ENCODE measurements at places on chromosomes 13 and 19.
A peak's percentile ranks its signal among the peaks of the same experiment; 100 is the strongest.

DNA sequence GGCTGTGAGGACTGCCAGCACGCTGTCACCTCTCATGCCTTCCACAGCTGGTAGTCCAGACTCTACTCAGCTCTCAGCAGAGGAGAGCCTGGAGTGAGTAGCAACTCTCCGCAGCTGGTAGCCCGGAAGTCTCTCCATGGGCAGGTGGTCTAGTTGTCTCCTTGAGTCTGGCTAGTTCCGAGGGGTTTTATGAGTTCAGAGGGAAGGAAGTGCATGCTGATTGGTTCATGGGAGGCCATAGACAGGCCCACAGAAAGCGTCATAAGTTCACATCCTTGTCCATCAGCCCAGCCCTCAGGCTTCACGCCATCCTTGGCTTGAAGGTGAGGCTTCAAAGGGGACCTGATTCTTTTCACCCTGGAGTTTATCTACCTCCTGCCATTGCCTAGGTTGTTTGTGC, 2662.4 kb upstream of the PCDH20 start:
- DNase-seq: no peak

- DNase-seq: no peak
These were observed 88.4 kb upstream of the IRS2 start for GRCh38 chr13:109874484-109875454.

DNA sequence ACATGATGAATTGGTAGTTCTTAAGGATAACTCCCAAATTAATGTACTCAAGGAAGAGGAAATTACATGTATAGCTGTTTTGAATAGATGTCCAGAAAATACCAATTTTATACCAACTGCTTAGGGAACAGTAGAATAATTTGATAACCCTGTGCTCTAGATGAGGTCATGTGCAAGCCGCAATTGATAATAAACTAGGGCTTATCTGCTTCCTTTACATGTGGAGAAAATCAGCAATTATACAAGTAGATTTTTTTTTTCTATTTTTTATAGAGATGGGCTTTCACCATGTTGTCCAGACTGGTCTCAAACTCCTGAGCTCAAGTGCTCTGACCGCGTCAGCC, 9.3 kb downstream of the TPT1 start:
- no peak for DNase-seq

GRCh38 chr13:97512732-97513131, 78.8 kb downstream of the RAP2A start:
- no peak for DNase-seq

GRCh38 chr19:54606230-54606629, 12.8 kb downstream of the LILRA1 start:
- no peak for DNase-seq

- DNase-seq: no peak
These were observed 89.9 kb upstream of the STARD13 start for GRCh38 chr13:33375421-33375820.

DNA sequence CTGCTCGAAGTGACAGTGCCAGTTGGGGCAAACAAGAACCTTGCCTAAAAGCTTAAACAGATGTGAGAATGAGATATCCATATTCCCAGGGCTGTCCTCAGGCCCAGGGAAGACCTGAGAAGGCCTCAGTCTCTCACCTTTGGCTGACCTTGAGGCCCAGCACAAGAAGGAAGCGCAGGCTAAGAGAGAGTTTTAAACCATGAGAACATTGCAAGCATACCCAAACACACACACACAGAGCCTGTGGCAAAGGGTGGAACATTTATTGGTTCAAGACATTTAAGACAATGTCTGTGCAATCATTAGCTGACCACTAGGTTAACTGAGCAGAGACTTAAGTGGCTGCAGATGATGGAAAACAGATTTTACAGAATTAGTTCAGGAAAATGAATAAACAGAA, 248.2 kb downstream of the NBEA start:
- DNase-seq: no peak

DNA sequence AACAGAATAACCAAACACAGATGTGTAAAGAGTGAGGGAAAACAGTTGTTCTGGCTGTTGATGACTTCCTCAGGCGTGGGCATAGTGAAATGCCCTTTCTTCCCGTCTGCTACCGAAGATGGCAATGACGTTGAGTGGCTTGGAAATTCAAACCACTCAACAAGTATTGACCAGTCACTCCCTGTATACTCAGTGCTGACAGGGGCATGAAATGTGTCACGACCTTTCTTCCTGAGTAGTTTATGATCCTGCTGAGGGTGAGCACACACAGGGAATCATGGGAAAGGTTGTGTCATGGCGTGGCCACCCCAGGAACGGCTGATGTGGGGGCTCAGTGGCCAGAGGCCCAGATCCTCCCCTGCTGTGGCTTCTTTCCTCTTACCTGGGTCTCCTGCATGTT, 87.8 kb upstream of the C1QTNF9B start:
- no peak for DNase-seq

- no peak for DNase-seq
These were observed 10.5 kb upstream of the PLIN3 start for GRCh38 chr19:4877753-4878490.

GRCh38 chr13:88736026-88736425, 1064.9 kb downstream of the SLITRK5 start:
- no peak for DNase-seq

- peak; percentile 61 for DNase-seq
These were observed 21.8 kb downstream of the MRPS12 start for GRCh38 chr19:38952395-38953165.

DNA sequence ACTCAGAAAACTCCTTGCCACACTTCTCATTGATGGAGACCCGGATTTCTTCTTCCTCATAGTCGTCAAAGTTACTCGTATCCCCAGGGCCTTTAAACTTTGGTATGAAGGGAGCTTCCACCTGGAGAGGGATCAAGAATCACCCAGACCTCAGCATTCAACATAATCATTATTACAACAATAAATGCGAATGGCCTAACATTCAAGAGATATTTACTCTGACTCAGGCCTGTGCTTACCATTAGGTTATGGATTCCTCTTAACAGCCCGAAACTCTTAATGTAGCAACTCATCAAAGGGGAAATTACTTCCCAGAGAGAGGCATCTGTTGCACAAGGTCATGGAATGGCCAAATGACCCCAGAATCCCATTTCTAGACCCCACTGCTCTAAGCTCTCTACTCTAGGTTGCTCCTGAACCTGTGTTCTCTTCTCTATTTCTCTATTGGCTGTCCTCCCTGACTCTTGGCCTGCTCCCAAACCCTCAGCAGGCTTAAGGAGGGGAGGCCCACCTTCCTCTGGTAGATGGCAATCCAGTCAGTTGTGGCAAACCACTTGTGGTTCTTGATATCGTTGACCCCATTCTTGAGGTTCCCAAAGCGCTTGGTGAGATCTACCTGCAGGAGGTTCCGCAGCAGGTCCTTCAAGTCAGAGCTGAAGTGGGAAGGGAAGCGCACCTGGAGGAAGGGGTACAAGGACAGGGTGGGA, 2.7 kb upstream of the SAMD1 start:
- no peak for DNase-seq

GRCh38 chr19:18261474-18261873, 12.8 kb downstream of the IQCN start:
- DNase-seq: peak; percentile 14

DNA sequence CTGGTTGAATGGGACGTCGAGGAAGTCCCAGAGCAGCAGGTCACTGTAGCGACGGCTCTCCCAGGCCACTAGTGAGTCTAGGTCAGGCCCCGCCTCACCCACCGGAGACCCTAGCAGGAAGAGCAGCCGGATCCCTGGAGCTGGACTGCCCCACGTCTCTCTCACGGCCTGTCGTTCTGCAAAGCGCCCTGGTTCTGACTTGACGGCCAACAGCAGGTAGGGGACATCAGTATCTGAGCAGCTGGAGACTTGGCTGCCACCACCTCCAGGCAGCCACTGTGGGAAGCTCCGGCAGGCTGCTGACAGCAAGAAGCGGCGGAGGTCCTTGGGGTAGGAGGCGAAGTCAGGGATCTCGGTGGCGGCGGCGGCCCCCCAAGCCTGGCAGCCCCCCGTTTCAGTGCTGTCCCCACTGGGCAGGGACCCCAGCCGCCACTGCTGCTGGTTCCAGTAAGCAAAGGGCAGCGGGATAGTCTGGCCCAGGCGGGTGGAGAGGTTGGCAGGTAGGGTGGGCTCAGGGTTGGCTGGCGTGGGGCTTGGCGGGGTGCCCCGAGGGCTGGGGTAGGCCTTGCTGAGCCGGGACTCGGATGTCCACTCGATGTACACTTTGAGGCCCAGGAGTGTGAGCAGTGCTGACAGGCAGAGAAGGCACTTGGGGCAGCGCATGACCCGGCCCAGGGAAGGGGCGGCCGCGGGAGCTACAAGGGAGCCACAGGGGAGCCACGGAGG, 895 bp downstream of the B3GNT8 start:
- no peak for DNase-seq

GRCh38 chr13:90577726-90578125, 769.8 kb upstream of the MIR17HG start:
- no peak for DNase-seq

GRCh38 chr13:29562786-29563438, 32.6 kb downstream of the SLC7A1 start:
- DNase-seq: no peak

GRCh38 chr13:67042556-67042955, 187.6 kb downstream of the PCDH9 start:
- DNase-seq: no peak

GRCh38 chr19:53422551-53422950, 9.2 kb upstream of the ZNF761 start:
- no peak for DNase-seq

GRCh38 chr19:782185-782877, 14.9 kb upstream of the PTBP1 start:
- no peak for DNase-seq

- no peak for DNase-seq
These were observed 7.2 kb downstream of the PPFIA3 start for GRCh38 chr19:49126575-49126974.

GRCh38 chr13:59931621-59932020, 232.1 kb downstream of the DIAPH3 start:
- no peak for DNase-seq

DNA sequence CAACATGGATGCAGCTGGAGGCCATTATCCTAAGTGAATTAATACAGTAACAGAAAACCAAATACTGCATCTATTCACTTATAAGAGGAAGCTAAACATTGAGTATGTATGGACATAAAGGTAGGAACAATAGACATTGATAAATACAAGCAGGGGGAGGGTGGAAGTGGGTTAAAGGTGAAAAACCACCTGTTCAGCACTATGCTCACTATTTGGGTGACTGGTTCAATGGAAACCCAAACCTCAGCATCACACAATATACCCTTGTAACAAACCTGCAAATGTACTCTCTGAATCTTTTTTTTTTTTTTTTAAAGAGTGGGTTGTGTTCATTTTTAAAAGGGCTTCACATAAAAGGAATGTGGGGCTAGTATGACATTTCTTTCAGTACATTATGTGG, 26.9 kb upstream of the CPB2 start:
- no peak for DNase-seq

DNA sequence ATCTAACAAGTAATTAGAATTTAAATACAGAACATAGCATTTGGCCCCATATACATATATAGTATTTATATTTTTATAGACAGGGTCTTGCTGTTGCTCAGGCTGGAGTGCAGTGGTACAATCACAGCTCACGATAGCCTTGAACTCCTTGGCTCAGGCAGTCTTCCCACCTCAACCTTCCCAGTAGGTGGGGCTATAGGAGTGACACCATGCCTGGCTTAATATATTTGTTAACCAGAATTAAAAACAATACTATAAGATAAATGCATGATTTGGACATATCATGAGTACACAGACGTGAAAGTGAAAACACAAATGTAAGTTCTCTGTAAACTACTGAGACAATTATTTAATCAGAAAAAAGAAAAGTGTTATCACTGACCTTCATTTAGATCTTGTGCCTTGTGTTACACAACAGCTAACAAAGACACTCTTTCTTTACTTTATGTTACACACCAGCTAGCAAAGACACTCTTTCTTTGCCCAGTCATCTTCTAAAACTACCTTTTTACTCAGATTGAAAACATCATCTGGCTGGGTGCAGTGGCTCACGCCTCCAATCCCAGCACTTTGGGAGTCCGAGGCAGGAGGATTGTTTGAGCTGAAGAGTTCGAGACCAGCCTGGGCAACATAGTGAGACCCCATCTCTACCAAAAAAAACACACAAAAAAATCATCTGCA, 22.6 kb downstream of the CARS2 start:
- DNase-seq: peak; percentile 37

- no peak for DNase-seq
These were observed 191.0 kb upstream of the HTR2A start for GRCh38 chr13:47087841-47088240.

GRCh38 chr13:62908321-62908720, 1492.7 kb upstream of the PCDH20 start:
- DNase-seq: no peak

DNA sequence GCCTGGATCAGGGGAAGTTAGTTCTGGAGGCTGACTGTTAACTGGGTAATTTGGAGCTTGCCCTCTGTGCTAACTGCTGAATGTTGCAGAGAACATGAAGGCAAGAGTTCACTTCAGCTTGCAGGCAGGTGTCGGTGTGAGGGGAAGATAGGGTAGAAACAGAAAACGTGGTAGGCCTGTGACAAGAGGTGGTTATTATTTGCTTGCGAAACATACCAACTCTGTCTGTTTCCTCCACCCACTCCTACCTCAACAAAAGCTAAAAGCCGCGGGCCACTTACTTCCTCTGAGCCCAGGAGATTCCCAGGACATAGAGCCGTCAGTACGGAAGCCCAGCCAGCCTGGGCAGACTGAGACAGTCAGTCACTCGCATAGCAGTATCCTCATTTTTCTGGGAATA, 119.2 kb upstream of the ABCC4 start:
- DNase-seq: no peak

DNA sequence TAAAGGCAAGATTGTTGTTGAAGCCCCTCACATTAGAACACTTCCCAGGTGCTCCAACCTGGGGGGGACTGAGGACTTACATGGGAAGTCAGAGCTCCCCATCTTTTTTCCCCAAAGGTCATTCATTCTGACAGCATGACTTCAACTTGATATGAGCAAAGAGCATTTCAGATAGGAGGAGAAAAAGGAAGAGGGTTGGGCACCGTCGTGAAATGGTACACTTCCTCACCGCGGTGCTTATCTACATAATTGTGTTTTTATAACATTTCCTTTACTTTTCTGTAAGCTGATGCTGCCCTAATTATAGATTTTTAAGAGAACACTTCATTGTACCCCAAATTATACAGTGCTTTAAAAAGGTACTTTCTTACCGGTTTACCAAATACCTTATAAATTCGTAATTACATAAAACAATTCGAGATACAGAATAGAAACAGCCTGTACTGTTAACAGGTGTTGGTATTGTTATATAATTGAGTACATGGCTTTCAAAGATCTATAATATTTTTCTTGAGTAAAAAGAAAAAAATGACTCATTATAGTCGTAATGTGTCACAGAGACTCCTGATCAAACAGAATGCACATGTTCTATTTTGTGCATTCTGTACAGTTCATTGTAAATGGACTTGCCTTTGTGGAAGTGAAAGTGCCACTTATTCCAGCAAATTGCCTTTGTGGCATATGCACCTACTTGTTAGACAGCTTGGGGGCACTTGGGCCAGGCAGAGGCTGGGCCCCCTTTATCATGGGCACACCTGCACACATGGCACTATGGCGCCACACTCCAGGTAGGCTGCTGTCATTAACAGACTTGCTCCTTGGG, 81.8 kb downstream of the GGACT start:
- DNase-seq: peak; percentile 19

GRCh38 chr13:101763191-101763590, 310.7 kb downstream of the ITGBL1 start:
- no peak for DNase-seq

GRCh38 chr13:40442231-40442630, 224.2 kb downstream of the FOXO1 start:
- DNase-seq: no peak

Measured in CD4-positive, alpha-beta T cell treated with Interleukin-21 for 1 hour (primary cell).